ENCODE measurements at places on chromosomes 1 and 21.

- no peak for DNase-seq
Observed at GRCh38 chr1:39666772-39667171, 5.1 kb downstream of the NT5C1A start.

GRCh38 chr1:221690858-221691257 is 51.0 kb downstream of the DUSP10 start:
- no peak for DNase-seq

- DNase-seq = no peak
Observed at GRCh38 chr1:217921126-217921904, 290.2 kb downstream of the SPATA17 start.

- DNase-seq = no peak
Observed at GRCh38 chr21:28464095-28464494, 528.6 kb downstream of the LTN1 start.

GRCh38 chr1:55827350-55827749 is 612.2 kb upstream of the USP24 start:
- no peak for DNase-seq

- DNase-seq = no peak
Observed at GRCh38 chr21:35275776-35276175, 226.7 kb upstream of the RUNX1 start.

- DNase-seq = no peak
Observed at GRCh38 chr1:12170263-12170671, 3.5 kb downstream of the TNFRSF1B start.

- no peak for DNase-seq
Observed at GRCh38 chr1:190436615-190437014, 41.0 kb downstream of the BRINP3 start.

DNA sequence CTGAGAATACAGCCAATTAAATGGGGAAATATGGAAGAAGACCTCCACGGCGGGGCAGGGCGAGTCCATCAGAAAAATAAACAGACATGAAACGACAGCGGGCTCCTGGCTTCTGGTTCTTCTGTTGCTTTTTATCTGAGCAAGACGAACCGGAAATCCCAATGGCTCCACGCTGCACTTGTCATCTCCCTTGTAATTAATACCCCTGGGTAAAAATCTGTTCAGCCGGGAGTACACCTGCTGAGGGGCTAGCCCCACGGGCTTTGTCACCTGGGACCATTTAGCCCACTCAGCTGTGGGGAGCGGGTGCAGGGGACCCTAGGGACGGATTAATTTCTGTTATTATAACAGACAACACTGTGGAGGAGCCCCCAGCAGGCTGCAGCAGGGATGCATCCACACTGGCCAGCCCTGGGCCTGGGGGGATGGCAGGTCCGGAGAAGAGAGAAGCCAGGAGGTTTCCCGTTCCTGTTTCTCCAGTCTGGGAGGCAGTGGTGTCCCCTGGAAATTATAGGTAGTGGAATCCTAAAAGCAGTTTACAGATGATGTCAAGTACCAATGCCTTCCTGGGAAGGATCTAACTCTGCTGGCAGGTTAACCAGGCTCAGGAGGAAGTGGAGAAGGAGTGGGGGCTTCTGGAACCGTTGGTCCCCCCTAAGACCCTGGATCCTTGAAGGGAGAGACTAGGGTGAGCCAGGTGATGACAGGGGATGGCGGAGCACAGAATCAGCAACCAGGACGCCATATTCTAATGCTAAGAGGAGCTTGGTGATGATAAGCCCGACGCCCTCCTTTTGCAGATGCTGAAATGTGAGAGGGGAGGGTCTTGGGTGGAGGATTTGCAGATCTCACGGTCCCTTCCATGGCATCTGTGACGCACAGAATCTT is 566.1 kb downstream of the PTPRU start:
- DNase-seq = no peak

- no peak for DNase-seq
Observed at GRCh38 chr21:41037936-41038335, 130.0 kb upstream of the BACE2 start.

GRCh38 chr1:68321084-68321685 is 88.9 kb upstream of the WLS start:
- DNase-seq = no peak

GRCh38 chr1:26372039-26372438 is 511 bp downstream of the ZNF683 start:
- no peak for DNase-seq

- DNase-seq = no peak
Observed at GRCh38 chr1:228429007-228429406, 12.3 kb upstream of the TRIM17 start.

- DNase-seq = no peak
Observed at GRCh38 chr1:240074422-240074821, 17.3 kb upstream of the FMN2 start.

DNA sequence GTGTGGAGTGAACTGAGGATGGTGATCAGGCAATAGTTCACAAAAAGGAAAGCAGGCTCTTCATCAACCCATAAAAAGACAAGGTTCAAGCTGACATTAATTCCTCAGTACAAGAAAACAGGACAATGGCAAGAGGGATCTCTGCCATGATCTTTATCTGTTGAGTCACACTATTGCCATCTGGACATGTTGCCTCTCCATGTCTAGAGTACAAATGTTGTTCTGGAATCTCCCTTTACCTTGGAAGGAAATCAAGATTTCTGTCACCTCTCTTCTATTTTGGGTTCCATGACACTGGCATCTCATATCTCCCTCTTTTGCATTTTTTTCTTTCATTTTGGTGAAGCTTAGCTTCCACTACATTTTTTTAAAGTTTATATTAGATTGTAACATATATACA is 329.1 kb downstream of the USP25 start:
- DNase-seq = no peak

DNA sequence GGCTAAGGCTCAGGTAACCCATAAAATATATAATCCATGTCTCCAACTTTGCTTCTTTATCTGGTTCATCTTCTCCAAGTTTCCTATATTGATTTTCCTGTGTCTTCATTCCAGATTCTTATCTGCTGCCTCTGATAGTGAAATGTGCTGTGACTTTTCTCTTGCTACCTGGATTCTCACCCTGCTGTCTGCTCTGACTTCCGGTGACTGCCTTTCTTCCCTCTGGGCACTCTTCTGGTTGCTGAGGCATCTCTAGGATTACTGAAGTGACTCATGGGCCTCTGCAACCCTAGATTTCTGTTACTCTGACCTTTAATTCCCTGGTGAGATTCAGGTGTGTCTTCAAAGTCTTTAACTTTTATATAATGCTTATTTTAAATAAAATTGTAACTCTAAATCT is 46.9 kb downstream of the GIPC2 start:
- no peak for DNase-seq

GRCh38 chr1:25617625-25618432 is 1.2 kb downstream of the MAN1C1 start:
- DNase-seq = no peak

- peak; percentile 39 for DNase-seq
Observed at GRCh38 chr1:156383023-156383422, 14.0 kb downstream of the RHBG start.

GRCh38 chr1:8789314-8790214 is 27.9 kb downstream of the RERE start:
- no peak for DNase-seq

- no peak for DNase-seq
Observed at GRCh38 chr1:171718216-171718615, 23.6 kb downstream of the VAMP4 start.

DNA sequence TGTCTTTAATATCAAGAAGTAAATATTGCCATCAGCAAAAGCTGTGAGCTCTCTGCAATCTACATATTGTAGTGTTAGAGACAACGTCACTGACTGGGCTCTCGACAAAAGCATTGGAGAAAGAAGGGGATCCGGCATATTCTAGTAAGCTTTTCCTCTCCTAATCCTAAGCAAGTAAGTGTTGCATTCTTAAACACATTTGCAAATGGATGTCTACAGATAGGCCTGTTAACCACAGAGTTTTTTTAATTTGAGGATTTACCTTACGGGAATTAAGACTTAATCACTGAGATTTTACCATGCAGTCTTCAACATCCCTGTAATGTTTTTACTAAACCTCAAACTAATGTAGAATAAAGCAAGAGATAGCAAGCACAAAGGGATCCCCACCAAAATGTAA is 426.5 kb upstream of the CAMK1G start:
- DNase-seq = no peak

DNA sequence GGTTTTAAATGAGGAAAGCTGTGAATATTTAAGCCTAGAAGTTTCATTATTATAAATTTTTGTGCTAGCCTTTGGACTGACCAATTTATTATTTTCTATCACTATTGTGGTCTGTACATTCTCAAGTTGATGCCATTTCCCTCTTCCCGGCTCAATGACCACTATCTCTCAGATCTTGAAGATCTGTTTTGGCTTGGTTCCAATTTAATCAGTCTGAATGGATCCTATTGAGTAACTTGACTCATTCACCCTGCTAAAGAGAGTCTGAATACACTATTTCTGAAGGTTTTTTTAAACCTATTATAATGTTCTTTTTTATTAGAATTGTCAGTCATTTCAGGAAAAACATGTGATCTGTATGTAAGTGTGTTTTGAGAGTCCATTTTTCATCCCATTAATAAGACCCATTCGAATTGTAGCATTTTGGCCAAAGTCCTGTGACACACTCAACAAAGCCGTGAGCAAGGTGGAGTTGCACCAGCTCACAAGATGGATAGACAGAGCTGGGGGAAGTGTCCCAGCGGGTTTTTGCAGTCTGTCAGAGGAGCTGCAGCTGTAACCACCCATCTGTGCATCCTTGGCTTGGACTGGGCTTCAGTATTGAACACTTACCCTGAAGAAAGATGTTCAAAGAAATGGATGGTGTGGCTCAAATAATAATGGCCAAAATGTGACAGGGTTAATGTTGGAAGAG is 145.6 kb downstream of the NFIA start:
- no peak for DNase-seq

DNA sequence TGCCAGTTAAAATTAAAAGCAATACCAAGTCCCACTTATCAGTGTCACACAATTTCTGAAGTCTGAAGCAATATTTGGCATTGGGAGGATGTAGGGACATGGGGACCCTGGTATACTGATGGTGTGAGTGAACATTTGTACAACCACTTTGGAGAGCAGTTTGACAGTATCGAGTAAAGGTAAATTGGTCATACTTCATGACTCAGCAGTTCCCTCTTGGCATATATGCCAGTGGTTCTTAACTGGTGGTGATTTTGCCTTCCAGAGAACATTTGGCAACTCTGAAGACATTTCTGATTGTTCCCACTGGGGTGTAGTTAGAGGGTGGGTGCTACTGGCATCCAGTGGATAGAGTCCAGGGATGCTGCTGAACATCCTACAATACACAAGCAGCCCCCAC is 19.7 kb downstream of the FMOD start:
- DNase-seq = no peak
